CD4-positive, alpha-beta T cell treated with Interleukin-21 for 1 hour (primary cell): ENCODE measurements at places on chromosomes 5 and 9.
A peak's percentile ranks its signal among the peaks of the same experiment; 100 is the strongest.

GRCh38 chr9:127519301-127520166 is 68.2 kb downstream of the LRSAM1 start:
- DNase-seq: peak; percentile 21

- DNase-seq: no peak
These were observed 5.4 kb upstream of the GLT6D1 start for GRCh38 chr9:135644631-135645218.

DNA sequence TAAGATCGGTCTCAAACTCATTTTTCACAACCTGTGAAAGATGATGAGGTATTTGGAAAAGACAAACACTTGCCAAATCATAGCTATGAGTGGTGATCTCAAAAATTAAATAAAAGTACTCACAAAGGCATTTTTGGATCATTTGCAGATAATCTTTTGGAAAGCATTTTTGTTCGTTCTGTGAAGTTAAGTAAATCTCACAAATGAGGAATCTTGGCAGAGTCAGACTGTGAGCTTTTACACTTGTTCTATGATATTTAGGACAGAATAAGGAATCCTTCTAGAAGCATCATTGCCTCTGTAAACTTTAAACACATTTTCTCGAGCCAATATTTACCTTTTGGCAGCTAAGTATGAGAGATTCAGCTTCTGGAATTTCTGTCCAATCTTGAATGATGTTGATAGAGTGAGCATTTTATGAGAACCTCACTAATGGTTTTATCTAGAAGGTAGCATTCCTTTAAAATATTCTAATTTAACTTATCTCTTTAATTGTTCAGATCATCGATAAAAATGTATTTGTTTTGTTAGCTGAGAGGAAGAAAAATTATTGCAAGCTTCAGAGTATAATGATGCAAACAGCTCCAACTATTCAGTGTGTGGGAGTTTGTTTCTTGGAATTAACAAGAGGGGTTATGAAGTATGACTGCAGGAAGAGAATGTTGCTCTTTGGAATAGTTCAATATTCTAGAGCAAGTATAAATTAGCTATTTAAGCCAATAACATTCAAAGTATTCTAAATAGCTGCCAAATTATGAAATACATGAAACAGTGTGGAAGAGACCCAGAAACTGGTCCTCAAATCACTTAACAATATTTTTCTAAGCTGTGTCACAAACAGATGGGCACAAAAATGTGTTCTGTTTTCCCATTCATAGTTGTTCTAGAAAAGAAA is 48.6 kb upstream of the SLCO6A1 start:
- DNase-seq: no peak

DNA sequence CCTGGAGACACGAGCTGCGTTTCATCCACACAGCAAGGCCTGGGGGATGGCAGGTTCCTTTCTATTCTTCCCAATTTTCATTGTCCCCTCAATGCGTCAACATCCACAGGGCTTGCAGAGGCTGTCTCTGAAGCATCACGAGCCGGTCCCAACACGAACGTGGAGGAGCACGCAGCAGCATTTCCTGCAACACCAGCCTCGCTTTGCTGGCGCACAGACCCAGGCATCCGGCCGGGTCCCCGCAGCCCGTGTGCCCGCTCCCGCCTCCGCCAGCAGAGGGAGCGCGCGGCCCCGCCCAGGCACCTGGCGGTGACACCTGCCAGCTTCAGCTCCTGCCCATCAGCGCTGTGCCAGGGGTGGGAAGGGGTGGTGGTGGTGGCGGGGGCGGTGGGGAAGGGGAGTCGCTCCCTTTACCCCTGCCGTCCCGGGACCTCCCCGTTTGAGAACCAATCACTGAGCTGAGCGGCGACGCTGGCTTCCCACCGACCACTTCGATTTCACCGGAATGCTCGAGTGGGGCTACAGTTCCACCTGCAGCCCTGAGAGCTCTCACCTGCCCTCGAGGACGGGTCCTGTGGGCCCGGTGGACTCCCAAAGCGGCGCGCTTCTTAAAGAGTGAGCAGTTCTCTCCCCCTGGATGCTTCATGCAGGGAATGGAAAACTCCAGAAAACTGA is 464.5 kb downstream of the ICE1 start:
- peak; percentile 12 for DNase-seq

GRCh38 chr9:73325983-73326382 is 174.3 kb downstream of the ANXA1 start:
- no peak for DNase-seq

DNA sequence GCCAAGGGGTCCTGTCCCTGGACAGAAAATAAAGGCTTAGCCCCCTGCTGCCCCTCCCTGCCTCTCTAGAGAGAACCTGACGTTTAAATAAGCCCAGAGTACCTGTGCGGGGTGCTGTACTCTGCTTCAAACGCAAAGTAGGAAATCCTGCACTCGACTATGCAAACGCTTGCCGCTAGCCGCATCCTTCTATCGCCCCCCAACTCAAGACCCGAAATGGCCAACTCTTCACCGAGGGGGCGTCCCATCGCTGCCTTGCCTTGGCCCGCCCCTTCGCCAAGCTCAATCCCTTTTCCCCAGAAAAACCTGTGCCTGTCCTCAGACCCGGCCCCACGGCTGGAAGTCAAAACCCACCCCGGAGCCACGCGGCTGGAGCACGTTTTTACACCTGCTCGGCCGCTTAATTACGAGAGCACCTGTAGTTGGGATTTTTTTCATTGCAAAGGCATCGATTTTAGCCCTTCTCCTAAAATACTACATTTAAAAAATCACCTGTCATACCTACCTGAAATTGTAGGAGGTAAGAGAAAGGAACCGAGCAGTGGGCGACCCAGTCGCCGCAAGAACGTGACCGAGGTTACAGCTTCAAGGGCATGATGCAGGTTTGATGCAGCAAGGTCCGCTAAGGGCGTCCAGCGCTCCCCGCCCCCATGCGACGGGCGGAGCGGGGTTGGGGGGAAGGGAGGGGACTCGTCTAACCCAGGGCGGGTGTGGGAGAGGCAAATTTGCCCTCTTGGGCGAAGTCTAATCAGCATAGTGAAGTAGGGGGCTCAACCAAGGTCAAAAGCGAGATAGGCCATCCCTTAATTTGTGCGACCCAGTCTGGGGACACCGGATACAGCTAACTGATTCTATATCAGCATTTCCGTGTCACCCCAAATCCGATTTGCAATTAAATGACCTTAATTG is 3.5 kb downstream of the ELAVL2 start:
- no peak for DNase-seq

GRCh38 chr9:12183321-12183720 is 509.9 kb upstream of the TYRP1 start:
- no peak for DNase-seq

GRCh38 chr5:39426746-39427105 is 1.9 kb upstream of the DAB2 start:
- no peak for DNase-seq

- no peak for DNase-seq
These were observed 132.4 kb downstream of the NPR3 start for GRCh38 chr5:32843531-32843895.

- DNase-seq: peak; percentile 29
These were observed 74.8 kb downstream of the ICE1 start for GRCh38 chr5:5497152-5497788.

DNA sequence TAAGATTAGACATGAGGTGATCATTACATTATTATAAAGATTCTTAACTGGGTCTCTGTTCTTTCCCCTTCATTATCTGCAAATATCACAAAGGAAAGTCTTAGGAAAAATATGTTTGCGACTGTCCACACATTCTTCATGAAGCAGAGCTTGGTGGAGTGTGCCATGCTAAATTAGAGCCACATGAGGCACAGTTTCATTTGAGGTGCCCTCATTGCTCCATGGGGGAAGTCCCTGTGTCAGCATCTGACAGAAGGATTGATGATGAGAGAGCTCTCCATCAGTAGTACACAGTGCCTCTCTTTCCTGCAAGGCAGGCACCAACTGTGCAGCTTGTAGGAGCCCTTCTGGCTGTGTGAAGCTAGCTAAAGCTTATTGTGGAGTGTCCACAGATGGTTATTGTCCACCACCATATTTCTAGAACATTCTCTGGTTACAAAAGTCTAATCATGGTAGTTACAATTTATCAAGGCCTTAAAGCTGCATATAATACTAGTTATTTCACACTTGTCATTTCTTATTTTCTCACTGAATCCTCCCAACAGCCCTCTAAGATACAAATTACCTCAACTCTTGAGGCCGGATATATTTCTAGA is 63.9 kb downstream of the C9orf152 start:
- peak; percentile 39 for DNase-seq

DNA sequence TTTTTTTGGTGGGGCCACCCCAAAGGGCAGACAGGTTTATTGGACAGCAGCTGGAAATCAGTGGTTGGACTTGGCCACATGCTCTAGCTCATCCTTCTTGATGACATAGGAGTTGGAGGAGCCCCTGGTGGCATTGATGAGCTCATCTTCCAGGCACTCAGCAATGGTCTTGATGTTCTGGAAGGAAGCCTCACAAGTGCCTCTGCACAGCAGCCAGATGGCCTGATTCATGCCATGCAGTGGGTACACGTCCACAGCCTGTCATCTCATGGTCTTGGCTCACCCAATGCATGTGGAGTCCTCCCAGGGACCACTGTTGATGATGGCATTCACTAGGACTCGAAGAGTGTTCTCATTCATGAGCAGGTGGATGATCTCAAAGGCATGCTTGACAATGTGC is 11.3 kb upstream of the RCL1 start:
- DNase-seq: no peak

DNA sequence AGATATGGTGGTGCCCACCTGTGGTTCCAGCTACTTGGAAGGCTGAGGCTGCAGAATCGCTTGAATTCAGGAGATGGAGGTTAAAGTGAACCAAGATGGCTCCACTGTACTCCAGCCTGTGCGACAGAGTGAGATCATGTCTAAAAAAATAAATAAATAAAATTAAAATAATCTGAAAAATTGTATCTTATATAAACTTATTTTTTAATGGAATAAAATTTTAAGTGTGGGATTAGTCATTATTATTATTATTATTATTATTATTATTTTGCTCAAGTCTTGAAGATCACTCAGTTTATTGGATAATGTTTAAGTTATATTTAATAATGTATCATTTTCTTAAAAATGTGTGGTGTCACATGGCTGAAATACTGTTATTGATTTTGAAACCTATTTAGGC is 688.0 kb upstream of the COX7C start:
- no peak for DNase-seq
